ENCODE measurements at places on chromosomes 3 and 15. TPM values are rescaled to one million over a fixed set of nuclear protein-coding genes. Genes with fewer than 3 reads are reported as not detected.

Gene TIMP4
- polyA plus RNA-seq: 1.0 TPM

Gene XCR1
- 0.16 TPM for polyA plus RNA-seq

Gene THAP10
- polyA plus RNA-seq: 7.0 TPM

Gene TNFSF10
- 62.5 TPM for polyA plus RNA-seq

Gene LRRC2
- polyA plus RNA-seq: 2.5 TPM

Gene SOX14
- polyA plus RNA-seq: not detected
